ENCODE measurements at places on chromosomes 7 and 10.
A peak's percentile ranks its signal among the peaks of the same experiment; 100 is the strongest.

- no peak for DNase-seq
Observed at GRCh38 chr7:107089627-107090026, 45.1 kb downstream of the PRKAR2B start.

DNA sequence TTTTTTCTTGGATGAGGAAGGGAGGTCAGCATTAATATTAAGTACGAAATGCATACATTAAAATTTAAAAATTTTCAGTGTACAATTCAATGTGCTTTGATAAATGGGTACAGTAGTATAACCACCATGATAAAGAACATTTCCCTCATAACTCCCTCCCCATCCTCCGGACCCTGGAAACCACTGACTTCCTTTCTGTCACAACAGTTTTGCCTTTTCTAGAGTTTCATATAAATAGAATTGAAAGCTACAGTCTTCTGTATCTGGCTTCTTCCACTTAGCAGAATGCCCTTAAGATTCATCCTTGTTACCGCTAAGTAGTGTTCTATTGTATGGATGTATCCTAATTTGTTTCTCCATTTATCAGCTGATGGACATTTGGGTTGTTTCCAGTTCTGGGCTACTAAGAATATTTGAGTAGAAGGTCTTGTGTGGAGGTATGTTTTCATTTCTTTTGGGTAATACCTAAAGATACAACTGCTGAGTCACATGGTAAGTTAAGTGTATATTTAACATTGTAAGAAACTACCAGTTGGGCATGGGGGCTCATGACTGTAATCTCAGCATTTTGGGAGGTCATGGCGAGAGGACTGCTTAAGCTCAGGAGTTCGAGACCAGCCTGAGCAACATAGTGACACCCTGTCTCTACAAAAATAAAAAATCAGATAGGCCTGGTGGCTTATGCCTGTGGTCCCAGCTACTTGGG is 30.8 kb downstream of the ABI1 start:
- DNase-seq = no peak

DNA sequence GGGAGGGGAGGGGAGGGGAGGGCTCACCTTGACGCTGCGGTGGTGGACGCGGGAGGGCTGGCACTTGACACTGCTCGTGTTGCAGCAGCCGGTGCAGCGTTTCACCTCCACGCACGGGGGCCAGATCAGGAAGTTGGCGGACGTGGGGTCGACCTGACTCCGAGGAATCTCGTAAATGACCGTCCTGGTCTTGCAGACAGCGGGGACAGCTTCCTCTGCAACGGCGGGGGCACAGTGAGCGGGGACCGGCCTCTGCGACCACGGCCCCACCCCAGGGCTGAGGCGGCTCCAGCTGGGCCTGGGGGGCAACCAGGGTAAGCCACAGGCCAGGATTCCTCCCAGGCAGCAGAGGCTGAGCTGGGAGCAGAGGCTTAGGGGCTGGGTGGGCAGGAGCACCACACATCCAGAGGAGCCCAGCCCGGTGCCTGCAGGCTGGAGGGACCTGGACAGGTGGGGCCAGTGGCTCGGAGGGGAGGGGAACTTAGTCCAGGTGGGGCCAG is 8.8 kb downstream of the PDGFA start:
- no peak for DNase-seq

DNA sequence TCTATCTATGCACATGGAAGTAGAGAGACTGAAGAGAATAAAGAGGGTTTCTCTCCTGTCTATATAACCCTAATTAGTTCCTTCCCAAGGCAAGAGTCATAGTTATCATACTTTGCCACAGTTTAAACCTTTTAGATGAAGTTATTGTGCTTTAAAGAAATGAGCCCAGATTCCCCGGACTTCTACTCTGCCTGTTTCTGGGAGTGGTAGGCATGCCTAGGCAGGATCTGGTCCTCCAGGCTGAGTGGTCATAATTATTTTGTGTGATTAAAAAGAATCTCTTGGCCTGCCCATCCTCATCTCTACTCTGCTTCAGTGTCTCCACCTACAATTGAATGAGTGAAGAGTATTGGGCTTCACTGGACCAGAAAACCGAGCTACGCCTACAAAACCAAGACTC is 179.2 kb downstream of the IMMP2L start:
- DNase-seq = no peak

GRCh38 chr10:79260811-79261740 is 86.2 kb upstream of the PPIF start:
- DNase-seq = peak; percentile 27

All from COR-L47 (cell line).